ENCODE measurements at places on chromosomes 4 and X.
A peak's percentile ranks its signal among the peaks of the same experiment; 100 is the strongest.

DNA sequence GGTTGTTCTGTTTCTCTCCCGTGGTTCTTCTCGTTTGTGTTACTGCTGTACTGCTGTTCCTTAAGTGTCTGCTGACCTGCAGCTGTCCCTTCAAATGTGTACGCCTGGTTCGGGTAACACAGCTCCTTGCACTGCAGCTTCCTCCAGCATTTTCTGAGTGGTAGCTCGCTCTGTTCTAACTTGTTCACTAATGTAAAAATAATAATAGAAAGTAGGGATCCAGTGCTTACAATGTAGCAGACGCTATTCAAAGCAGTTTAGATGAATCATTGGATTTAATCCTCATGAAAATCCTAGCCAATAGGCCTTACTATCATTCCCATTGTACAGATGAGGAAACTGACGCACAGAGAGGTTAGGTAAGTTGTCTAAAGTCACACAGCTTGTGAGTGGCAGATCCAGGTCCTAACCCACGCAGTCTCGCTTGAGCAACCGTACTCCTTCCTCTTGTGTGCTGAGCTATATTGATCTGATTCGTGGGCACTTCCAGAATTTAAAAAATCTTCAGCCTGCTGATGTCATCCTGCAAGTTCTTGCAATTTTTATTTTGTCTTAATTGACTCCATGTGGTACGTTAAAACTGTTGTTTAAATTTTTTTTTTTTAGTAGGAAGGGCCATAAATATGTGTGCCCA, 448.2 kb upstream of the FAT1 start:
- DNase-seq = no peak

GRCh38 chr4:152540293-152540674, 4.4 kb upstream of the FBXW7 start:
- no peak for DNase-seq

DNA sequence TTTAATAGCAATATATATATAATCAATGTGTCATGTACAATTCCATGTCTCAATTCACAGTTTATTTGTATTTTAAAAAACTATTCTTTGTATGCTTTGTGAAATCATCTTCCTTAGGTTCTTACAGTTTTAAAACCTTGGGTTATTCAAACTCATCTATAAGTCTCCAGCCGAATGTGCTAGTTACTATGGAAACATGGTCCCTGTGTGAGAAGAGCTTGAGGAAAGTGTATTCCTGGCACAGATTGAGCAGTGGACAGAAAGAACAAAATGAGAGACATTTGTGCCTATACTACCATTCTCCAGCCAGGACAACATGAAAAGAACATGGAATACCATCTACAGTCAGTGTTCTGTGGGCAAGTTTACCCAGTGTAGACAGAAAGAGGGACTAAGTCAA, 103.4 kb downstream of the EFHC2 start:
- DNase-seq = no peak

DNA sequence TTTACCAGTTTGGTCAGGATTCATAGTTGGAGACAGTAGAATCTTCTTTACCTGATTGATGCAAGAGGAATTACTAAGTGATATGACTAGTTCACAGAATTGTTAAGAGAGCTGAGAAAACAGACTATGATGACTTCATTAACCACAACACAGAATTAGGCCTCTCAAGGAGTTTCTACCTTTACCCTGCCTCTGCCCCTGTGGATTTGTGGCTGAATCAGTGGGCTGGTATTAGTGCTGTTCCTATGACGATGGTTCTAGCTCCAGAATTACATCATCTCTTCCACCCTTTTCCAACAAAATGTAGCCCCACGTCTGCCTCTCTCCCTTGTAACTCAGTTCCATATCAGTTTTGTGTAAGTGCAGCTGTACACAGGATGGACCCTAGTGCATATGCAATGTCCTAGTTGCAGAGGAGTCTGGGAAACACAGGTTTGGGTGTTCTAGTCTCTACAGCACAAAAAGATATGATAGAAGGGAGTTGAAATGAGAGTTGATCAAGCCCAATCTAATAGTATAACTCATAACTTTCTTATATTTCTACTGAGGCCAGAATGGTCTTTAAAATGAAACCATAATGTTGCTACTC, 99.3 kb downstream of the ANXA5 start:
- no peak for DNase-seq

GRCh38 chrX:71178908-71179307, 34.3 kb downstream of the NLGN3 start:
- DNase-seq = peak; percentile 56

DNA sequence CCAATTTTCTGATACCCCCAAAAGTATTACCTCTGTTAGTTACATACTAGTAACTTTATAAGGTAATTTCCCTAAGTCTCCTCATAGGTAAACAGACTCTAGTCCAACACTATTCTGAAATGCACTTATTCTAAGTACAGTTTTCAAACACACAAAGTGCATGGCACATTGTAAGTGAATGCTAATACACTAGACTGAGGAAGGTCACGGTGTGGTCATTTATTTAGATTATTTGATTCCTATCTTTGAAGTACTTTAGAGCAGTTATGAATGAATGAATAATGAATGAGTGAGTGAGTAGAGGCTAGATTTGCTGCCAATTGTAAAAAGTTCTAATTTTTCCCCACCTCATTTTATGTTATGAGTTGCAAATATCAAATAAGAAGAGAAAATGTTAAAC, 132.8 kb upstream of the UGT8 start:
- DNase-seq = no peak

DNA sequence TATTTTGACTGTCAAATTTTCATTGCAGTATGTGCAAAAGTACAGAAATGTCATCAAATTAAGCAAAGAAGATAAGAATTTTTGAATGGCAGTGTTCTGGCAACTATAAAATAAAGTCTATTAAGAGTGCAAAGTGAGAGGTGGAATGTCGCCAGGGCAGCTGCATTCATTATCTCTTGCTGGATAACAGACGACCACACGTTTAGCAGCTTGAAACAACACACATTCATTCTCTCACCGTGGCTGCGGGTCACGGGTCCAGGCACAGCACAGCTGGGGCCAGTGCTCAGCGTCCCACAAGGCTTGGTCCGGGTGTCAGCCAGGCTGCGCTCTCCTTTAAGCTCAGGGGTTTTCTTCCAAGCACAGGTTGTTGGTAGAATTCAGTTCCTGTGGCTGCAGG, 113.9 kb downstream of the GPR143 start:
- DNase-seq = no peak

DNA sequence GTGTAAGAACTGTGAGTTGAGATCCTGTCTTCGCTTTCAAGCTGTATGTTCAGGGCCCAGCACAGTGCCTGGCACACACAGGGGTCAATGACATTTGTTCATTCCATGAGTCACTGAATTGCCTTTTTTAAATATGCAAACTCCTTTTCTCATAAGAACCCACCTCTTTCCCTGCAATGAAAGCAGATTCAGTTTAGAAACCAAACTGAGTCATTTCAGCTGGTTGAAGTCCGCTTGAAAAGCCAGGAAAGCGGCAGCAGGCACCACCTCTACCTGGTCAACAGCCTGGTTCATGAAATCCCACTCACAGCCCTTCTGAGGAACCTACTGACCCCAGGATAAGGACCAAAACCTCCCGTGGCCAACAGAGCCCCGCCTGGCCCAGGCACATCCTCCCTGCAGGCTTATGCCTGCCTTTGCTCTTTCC, 4.5 kb upstream of the C1QTNF7 start:
- DNase-seq = no peak

DNA sequence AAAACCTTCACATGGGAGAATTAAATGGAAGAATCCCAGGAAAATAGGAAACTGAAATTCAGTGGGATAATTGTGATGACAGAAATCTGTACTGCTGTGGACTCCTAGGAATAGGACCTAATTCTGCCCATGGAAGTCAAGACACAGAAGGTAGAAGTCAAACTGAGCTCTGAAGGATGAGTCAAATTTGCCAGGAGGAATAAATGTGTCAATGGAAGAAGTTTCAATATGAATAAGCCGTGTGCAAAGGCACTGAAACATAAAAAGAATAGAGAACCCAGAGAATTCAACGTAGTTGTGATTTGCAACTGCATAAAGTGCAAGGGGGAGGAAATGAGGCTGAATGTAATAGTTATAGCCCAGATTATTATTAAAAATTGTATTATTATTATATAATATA, 11.6 kb downstream of the ENAM start:
- no peak for DNase-seq

DNA sequence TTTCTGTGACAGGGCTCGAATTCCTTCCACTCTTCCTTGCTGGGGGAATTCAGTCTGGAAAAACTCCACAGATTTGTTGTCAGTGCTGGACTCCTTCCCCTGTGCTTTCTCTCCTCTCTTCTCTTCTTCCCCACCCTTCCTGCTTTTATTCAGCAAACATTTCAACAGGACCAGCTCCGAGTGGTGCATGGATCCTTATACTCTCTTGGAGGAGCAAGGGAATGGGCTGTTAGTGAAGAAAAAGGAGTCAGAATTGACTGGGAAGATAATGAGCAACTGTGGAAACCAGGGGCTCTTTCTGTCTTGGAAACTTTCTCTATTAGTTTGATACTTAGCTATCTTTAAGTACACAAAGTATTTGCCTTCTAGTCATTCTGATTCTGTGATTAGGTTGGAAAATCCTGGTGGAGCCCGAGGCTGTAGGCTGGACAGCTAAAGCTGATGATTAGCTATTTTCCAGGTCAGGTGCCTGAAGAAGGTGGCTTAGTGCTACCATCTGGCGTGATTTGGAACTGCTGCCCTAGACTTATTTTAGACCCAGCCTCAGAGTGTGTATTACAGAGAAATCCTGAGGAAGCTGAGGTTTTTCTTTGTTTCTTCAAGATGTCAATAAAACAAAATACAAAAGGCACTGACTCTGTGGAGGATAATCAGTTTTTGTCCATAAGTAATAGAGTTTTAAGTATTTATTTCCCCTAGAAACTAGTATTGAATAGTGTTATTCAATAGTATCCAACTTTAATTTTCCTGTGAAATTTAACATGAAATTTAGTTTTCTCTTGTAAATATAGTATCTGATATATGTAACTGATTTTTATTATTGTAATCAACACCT, 38.4 kb downstream of the NAP1L5 start:
- peak; percentile 15 for DNase-seq

DNA sequence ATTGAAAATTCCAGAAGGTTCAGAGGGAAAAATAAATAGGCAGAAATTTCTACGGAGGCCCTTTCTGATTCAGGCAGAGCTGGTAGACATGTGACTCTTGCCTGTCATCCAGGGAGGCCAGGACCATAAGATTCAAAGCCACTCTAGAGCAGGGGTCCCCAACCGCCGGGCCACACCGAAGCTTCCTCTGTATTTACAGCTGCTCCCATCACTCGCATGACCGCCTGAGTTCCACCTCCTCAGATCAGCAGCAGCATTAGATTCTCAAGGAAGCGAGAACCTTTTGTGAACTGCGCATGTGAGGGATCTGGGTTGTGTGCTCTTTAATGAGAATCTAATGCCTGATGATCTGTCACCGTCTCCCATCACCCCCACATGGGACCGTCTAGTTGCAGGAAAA, 72.2 kb downstream of the RWDD4 start:
- no peak for DNase-seq

- DNase-seq = no peak
These were observed 115.2 kb downstream of the FAM53A start for GRCh38 chr4:1568855-1569460.

DNA sequence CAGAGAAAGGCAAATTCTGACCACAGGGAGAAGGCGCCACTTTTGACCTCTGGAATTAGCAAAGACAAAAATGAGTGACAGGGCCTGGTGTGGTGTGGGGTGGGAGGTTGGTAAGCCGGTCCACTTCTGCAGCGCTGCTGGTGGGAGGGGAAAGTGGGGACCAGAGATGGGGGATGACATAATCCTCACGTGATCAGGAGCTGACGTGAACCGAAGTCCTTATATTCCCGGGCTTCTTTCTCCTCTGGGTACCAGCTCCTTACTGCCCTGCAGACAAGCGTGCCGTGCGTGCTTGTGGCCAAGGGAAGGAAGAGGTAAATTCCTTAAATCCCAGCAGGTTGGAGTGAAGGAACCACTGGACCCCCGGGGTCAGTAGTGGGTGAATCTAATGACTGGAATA, at the start of gene TCEAL7:
Gene TCEAL7, plus strand, starts transcription at position 249 of the 400 bp plus-strand sequence. CDS start 1,165 bp downstream, outside the sequence.
- DNase-seq = no peak

GRCh38 chr4:76301775-76302162, 4.8 kb upstream of the STBD1 start:
- DNase-seq = no peak

- DNase-seq = no peak
These were observed 119.2 kb downstream of the CORIN start for GRCh38 chr4:47718696-47719095.

GRCh38 chrX:109886122-109886761, 116.7 kb upstream of the TMEM164 start:
- peak; percentile 31 for DNase-seq

- no peak for DNase-seq
These were observed 87.1 kb upstream of the PUDP start for GRCh38 chrX:7235071-7235470.

- DNase-seq = no peak
These were observed 42.7 kb downstream of the DCAF12L1 start for GRCh38 chrX:126509923-126510322.

DNA sequence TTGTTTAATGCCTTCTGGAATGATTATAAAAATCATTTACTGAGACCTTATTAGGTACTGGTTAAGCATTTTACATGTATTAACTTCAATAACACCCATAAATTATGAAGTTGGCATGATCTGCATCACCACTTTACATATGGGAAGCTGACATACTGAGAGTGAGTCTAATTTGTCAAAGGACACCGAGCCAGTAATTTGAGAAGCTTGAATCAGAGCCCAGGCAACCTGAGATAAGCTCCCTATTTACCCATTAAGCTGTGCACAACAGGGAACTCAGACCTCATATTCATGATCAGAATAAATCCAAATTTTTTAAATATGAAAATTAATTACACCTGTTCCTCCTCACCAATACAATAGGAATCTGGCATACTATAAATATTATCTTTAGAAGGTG, 247.9 kb upstream of the EPHA5 start:
- no peak for DNase-seq

- DNase-seq = no peak
These were observed 6.3 kb upstream of the DCHS2 start for GRCh38 chr4:154497889-154498288.

DNA sequence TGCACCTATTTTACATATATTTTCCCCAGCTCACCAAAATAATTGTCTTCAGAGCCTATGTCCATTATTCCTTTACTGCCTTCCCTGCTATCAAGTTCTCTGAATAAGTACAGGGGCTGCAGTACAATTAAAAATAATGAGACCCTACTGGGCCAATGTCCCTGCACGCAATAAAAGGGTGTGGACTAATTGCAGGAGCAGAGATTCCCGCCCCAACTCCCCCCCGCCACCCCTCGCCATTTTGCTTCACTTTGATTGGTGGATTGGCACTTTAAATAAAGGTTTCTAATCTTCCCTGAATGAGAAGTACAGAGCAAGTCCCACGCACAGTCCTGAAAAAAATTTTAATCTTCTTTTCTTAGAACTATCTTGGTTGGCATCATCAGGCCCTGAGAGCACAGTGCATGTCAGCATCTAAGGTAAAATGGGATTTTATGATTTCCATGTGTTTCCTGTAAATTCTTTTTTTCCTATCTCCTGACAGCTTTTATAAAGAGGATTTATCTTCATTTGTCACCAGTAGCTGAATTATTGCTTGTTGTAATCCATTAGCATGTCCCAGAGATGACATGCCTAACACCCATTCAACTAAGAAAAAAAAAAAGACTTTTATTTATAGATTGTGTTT, at the start of gene AMBN:
Gene AMBN, plus strand, starts transcription at position 302 of the 628 bp plus-strand sequence. Its CDS starts 103 bp downstream, at position 405.
- DNase-seq = no peak

Measured in RPMI8226 (cell line).